ENCODE measurements at places on chromosomes 11 and 22. TPM values are rescaled to one million over a fixed set of nuclear protein-coding genes. Genes with fewer than 3 reads are reported as not detected.

The ACP2 gene
- 26.1 TPM for total RNA-seq

The CCDC73 gene
- total RNA-seq, result not detected

The SEC14L3 gene
- total RNA-seq, result not detected

The OR10A2 gene
- total RNA-seq, result not detected

The CWC15 gene
- 60.7 TPM for total RNA-seq

The TRIM21 gene
- 62.8 TPM for total RNA-seq

The IL18BP gene
- total RNA-seq, result 7.0 TPM

The SLC35F2 gene
- 94.5 TPM for total RNA-seq

The ELMOD1 gene
- total RNA-seq, result 0.30 TPM

The TMEM86A gene
- total RNA-seq, result 1.5 TPM

The C22orf23 gene
- total RNA-seq, result 0.32 TPM

The VWCE gene
- total RNA-seq, result 1.6 TPM

The OR4S1 gene
- total RNA-seq, result not detected

The ADM2 gene
- total RNA-seq, result 0.46 TPM

The MMP27 gene
- not detected for total RNA-seq

The SLC37A2 gene
- total RNA-seq, result under 0.01 TPM

The C11orf91 gene
- total RNA-seq, result 0.32 TPM

The NOX4 gene
- total RNA-seq, result 11.4 TPM

The FOLR3 gene
- total RNA-seq, result not detected

The CYTH4 gene
- total RNA-seq, result not detected

The NLRP14 gene
- 0.15 TPM for total RNA-seq

The CASP5 gene
- not detected for total RNA-seq

The LINC01488 gene
- not detected for total RNA-seq

The TEX54 gene
- not detected for total RNA-seq
